Panc1 (cell line): ENCODE measurements at places on chromosomes 1 and 21.

DNA sequence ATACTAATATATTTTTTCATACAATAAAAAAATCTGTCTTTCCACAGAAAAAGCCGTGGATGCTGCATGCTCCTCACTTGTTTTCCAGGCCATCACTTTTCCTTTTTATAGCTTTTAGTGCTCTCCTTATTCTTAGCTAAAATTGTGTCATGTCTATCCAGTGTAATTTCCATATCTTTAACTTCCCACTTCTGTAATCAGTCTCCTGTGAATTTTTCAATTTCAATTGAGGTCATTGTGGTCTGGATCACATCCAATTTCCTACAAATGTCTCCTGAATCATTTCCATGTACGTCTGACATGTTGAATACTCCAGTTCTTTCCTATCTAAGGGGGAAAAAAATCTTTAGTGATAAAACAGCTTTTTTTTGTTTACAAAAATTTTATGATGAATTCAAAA, 838.2 kb upstream of the B3GALT2 start:
- DNase-seq: no peak

GRCh38 chr1:15212216-15212953, 34.6 kb upstream of the FHAD1 start:
- DNase-seq: no peak

DNA sequence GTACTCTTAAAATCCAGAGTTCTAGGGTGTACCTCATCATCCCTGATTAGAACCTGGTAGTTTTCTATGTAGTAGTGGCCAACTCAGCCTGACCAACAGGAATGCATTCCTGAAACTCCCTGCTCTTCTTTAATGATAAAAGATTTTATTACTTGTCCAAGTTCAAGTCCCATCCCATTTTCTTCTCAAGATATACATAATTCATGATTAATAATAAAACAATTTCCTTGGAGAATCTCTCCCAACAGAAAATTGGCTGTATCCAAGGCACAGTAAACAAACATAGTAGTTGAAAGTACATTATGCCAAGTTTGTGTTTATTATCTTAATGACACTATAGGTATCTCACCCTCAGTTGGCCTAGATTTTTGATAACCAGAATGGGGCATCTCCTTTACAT, 714.1 kb upstream of the ADAMTS5 start:
- DNase-seq: no peak

DNA sequence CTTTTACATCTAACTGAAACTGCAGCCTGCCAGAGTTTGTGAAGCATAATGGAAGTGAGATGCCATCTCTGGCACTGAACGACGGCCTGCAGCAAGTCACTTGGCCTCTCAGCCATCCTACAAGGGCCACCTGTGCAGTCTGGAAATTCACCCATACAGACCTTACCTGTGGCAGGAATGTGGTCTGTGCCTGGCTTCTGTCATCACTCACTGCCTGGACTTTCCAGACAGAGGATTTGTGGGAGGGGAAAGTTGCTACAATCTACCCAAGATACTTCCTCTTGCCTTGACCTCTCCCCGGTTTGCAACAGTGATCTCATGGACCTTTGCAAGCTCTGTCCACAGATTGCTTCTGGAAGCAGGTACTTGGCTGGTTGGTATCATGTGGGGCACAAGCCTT, 58.4 kb upstream of the ATP1B1 start:
- DNase-seq: no peak

- DNase-seq: no peak
Measured at GRCh38 chr1:77571642-77572041, 110.8 kb downstream of the ZZZ3 start.

DNA sequence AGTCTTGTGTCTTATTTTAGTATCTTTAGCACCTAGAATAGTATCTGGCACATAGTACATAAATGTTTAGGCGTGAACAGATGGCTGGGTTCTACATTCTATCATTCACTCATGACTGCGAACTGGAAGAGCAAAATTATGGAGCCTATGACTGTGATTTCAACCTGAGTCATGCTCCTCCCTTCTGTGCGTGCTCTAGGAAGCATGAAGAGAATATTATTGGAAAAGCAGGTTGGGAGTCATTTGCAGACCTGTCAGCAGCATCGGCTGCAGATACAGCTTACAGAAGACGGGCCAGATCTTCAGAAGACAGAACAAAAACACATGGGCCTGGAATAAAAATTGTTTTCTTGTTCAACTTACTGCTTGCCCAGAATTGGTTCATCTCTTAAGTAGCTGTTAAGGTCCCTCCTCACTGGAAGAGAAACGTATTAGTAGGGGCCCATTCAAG, 344.0 kb upstream of the USP24 start:
- DNase-seq: no peak

- no peak for DNase-seq
Measured at GRCh38 chr21:25283720-25284119, 323.6 kb downstream of the MRPL39 start.

GRCh38 chr1:36517011-36517771, 34.5 kb upstream of the CSF3R start:
- DNase-seq: no peak

GRCh38 chr1:53074313-53075154, 12.5 kb downstream of the PODN start:
- no peak for DNase-seq

- DNase-seq: no peak
Measured at GRCh38 chr1:46246548-46247435, 771 bp upstream of the RAD54L start.

DNA sequence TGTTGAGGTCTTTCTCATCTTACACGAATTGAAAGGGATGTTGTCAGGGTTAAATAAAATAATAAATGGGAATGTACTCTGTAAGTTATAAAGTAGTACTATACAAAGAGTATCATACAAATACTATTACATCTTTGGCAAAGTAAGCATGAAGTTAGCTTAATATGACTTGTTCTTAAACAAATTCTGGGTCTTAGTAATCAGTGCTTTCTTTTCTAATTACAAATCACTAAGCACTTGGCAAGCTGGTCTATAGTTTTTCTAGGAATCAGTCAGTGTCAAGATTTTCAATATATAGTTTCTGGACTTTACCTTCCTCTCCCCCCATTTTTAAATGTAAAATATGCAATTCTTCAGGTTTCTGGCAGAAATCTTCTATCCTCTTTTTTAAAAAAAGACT, 6.9 kb downstream of the LYST start:
- no peak for DNase-seq

DNA sequence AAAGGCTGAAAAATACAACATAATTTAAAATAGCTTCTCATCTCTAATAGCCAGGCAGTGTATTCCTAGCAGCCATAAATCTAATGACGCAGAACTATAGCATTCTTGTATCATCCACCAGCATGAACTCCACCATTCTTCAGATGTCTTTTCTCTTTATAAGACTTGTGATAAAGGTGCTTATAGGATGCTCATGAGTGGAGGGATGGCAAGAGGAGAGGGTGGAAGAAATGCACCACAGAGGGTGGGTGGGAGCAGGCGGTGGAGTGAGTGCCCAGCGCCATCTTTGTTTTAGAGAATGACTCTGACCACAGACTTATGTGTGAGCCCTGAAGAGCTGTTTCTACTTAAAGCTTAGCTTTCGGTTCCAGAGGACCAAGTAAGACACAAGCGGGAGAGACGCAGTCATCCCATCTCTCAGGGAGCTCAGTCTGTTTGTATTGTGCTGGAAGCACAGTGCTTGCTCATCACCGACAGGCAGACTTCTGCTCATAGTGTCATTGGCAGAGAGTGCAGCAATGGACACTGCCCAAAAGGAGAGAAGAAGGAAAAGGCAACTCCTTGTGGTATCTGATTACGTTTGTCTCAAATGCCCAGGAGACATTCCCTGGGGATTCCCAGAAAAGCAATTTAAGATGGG, 65.6 kb downstream of the KCNJ15 start:
- DNase-seq: no peak

DNA sequence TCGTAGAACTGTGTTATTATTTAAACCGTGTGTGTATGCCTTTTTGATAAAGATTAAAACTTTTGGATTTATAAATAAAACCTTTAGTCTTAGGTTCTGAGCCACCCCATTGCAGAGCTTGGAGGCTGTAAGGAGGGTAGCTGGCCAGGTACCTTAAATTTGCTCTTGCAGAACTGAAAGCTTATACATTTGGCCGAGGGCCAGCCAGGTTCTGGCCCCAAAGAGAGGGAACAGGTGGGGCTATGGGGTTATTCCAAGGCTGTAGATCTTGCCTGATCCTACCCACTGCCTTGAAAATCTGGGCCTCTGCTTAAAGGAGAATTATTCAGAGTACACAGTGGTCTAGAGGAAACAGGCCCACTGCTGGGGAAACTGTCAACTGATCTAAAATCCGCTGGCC, 59.6 kb downstream of the CAMK2N1 start:
- DNase-seq: no peak

- DNase-seq: no peak
Measured at GRCh38 chr21:22263890-22264289, 1265.7 kb downstream of the NCAM2 start.

DNA sequence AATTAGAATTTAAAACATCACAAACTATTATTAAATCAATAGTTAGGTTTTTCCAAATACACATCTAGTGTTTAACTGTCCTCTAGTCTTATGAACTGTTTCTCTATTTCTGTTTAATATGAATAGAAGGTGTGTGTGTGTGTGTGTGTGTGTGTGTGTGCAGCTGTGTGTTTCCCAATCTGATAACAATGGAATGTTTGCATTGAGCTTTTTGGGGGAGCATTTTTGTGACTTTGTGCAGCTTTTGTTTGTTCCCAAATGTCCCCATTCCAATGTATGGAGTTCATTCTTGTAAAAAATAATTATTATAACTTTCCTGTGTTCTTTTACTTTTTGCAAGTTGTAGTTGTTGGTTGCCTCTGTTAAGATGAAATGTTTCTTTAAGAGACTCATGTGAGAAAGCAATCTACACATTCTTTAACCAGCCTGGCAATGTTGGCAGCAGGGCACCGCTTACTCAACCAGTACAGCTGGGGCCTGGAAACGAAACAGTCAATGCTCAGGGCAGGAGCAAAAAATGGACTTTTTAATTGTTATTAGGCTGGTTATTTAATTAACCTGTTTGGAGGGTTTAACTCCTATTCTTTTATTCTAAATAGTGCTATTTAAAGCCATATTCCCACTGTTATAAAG, 354.3 kb downstream of the SRGAP2C start:
- no peak for DNase-seq

- no peak for DNase-seq
Measured at GRCh38 chr21:42763581-42764442, 110.4 kb downstream of the PDE9A start.

- DNase-seq: no peak
Measured at GRCh38 chr1:150730130-150730721, 9.5 kb upstream of the HORMAD1 start.

DNA sequence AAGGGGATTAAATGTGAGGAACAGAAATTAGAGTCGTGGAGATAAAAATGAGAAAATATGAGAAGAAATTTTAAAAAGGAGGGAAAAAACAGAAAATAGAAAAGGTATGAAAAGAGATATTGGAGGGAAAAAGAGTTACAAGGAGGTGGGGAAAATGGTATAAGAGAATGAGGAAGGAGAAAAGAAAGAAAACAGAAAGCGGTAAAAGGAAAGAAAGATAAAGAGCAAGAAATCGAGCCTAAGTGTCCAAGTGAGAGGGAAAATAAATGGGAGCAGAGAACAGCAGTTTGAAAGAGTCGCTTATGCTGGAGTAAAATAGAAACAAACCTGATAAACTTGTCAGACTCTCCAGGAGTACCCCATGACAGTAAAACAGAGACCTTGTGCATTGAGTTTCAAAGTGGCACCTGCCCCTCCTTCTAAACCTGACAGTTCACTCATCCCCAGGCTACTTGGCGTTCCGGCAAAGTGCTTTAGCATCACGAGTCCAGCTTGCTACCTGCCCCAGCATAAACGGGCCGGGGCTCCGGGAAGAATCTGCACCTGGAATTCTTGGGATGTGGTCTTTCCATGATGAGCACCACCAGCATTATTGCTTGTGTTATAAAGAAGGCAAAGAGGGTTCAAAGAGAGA, 585 bp downstream of the NEGR1 start:
- DNase-seq: no peak

DNA sequence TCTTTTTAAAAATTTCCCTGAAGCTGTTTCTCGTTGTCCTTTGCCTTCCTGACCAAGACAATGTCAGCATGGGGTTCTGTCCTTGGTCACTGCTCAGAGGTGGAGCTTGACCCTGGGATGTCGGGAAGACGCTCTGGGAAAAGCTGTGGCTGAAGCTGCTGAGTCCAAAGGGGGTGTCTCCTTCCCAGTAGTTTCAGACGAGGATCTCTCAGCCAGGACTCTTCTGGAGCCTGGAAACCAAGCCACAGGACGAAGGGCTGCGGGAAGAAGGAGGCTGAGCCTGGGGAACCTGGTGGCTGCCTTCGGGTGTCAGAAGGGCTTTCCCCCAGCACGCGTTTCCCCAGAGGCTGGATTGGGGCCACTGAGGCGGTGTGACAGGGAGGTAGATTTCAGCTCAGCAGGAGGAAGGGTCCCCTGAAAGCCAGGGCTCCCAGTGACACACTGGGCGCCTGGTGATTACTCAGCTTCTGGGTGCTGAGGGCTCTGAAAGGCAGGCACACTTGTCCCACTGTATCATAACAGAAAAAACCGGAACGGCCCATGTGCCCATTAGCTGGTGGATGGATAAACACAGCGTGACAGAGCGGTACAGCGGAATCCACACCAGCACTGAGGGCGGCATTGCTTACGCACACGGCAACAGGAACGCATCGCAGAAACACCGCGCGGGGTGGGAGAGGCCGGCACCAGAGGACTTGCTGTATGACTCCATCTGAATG, 5.0 kb upstream of the KRTAP12-1 start:
- DNase-seq: no peak

DNA sequence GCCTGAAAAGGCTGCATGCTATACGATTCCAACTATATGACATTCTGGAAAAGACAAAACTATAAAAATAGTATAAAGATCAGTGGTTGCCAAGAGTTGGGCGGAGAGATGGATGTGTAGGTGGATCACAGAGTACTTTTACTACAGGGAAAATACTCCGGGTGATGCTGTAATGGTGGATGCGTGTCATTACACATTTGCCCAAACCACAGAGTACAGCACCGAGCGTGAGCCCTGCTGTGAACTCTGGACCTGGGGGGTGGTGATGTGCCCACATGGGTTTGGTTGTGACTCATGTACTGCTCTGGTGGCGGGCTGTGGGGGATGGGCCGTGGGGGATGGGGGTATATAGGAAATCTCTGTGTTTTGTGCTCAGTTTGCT, 162.7 kb upstream of the COL6A1 start:
- no peak for DNase-seq

DNA sequence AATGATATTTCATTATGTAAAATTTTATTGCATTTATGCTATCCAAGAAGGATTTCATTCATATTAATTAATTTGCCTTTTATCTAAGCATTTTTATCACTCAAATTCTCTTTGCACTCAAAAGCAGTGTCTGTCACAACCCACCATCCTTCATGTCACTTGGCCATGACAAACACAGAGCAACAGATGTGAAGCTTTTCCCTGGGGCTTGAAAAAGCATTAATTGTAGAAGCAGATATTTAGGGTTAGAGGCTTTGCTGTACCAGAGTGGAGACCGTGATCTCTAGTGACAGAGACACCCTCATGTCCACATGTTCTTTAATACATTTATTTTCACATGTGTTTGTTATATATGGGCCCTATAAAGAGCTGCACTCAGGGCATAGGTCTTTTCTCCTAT, 230.5 kb downstream of the SPATA17 start:
- DNase-seq: no peak

DNA sequence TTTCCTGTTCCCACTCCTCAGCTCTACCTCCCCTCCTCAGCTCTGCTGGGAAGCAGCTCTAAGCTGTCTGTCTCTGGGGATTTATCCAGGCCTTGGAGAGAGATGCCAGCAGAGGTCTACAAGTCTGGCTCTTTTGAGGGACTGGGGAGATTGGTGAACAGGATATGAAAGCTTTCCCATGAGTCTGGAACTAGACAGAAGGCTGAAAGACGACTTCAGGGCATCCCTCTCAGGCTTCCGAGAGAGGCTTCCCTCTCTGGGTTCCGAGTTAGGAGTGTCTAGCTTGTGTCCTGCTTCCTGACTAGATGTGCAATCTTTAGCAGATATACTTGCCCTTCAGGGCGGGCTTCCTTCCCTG, 733 bp downstream of the TMEM35B start:
- DNase-seq: no peak
